ENCODE measurements at places on chromosomes 4 and X.

- no peak for DNase-seq
Measured at GRCh38 chrX:24369816-24370215, 9.4 kb downstream of the SUPT20HL1 start.

DNA sequence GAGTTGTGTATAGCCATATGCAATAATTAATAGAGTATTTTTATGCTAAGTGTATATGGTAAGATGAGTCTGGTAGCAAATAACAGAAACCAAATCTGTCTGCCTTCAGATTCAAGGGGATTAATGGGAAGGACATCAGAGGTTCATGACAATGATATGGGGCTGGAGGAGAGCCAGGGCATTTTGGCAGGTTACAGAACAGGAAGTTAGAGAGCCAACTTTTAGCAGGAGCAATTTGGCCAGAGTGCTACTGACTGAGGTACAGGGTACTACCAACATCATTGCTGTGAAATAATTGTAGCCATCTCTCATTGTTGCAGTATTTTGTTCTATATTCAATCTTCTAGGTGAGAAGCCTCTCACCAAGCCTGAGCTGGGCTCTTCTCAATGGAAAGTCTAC lies 210.9 kb upstream of the FAM47A start:
- no peak for DNase-seq

GRCh38 chr4:62398318-62398717 lies 1198.2 kb downstream of the ADGRL3 start:
- DNase-seq: no peak

DNA sequence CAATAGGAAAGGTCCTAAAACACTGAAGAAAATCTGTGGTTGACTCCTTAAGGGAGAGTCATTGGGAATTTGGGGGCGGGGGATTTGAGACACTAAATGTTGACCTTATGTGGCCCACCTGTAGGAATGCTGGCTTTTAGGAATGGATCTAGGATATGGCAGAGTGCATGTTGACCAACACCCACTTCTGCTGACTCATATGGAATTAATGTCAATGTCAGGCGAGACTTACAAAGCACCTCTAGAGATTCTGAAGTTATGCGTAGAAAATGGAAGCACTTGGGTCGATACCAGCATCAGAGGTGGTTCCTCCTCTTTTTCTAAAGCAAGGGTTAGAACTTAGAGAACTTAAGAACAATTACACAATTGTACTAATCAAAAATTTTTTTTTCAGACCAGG lies 100.6 kb upstream of the CBR4 start:
- DNase-seq: no peak

DNA sequence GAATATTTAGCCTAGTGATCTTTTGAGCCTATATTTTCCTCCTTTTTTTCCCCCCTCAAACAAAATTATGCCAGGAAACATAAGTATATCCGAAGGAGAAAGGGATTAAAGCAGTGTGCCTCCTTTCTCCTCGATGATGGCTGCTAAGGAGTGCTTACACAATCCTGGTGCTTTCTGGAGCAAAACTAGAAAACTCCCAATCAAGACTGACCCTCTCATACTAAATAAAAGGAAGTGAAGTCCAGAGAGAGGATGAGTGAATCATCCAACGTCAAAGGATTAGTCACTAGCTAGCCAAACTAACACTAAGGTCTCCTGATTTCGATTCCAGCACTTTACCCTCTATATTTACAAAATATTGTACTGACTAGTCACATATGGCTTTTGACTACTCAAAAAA lies 146.8 kb downstream of the PPP3CA start:
- DNase-seq: no peak

DNA sequence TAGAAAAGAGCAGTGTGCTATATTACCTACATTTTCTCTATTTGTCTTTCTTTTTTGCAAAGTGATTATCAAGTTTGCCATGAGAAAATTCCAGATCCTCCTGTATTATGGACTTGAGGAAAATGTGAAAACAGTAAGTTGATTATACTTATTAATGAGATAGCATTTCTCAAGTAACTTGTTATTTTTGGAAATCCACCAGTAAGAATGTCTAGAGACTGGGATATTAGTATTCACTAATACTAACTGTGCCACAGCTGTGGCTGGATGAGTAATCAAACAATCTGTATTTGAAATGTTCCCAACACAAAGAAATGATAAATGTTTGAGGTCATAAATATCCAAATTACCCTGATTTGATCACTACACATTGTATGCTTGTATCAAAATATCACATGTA lies 147.0 kb upstream of the CTSO start:
- no peak for DNase-seq

- DNase-seq: no peak
Measured at GRCh38 chr4:143700046-143700415, 444 bp downstream of the FREM3 start.

DNA sequence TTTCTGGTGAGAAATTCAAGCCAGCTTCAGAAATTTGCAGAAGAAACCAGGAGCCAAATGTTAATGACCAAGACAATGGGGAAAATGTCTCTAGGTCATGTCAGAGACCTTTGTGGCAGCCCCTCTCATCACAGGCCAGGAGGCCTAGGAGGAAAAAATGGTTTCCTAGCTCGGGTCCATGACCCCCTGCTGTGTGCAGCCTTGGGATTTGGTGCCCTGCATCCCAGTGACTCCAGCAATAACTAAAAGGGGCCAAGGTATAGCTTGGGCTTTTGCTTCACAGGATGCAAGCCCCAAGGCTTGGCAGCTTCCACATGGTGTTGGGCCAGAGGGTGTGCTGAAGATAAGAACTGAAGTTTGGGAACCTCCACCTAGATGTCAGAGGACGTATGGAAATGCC lies 814.7 kb upstream of the SLIT2 start:
- DNase-seq: no peak

DNA sequence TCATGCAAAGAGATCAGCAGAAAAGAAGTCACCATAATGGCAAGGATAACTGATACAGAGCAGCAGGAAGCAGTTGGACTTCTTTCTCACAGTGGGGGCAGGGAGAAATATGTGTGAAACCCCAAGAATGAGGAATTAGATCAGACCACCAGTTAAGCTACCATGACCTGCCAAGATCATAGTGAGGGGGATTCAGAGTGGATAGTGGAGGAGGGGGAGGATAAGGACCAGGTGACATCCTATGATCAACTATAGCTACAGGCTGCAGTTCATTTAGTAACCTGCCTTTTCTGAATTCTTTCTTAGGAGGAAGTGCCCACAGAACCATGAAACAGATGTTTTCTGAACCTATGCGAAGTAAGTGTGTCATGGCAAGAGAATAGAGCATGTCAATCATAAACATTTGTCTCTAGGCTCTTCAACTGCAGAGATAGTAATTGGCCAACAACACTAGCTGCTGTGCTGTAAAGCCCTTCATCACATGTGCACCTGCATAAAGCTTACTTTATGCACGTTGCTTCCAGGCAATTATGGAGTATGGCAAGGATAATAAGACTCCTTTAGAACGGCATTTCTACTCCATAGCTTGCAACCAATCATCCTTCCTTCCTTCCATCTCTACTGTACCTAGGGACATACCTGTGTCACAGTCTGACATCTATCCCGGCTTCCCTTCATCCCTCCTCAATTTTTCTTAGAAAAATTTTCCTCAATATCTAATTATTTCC lies 329.7 kb downstream of the EPHA5 start:
- no peak for DNase-seq
